Glutamatergic neuron (in vitro differentiated cells): ENCODE measurements at places on chromosomes 16 and 17. TPM values are rescaled to one million over a fixed set of nuclear protein-coding genes. Genes with fewer than 3 reads are reported as not detected.

Gene KCNAB3
- 12.3 TPM for total RNA-seq

Gene CLEC19A
- total RNA-seq: not detected

Gene KRT24
- total RNA-seq: not detected

Gene LGALS9B
- total RNA-seq: not detected

Gene CDC6
- total RNA-seq: 4.7 TPM

Gene OR1A1
- total RNA-seq: not detected

GRCh38 chr17:610276-610675 lies 104.4 kb downstream of the VPS53 start:
- peaks cover 8% of the 10 kb centered on the region for H3K36me3 ChIP-seq
- no peak overlapping the region for H3K4me3 ChIP-seq
- H3K27ac ChIP-seq: no peak overlapping the region
- DNase-seq: no peak

- H3K4me3 ChIP-seq: no peak overlapping the region
- H3K4me1 ChIP-seq: no peaks in the 10 kb centered on the region
- no peak overlapping the region for H3K27ac ChIP-seq
- no peaks in the 10 kb centered on the region for H3K27me3 ChIP-seq
- no peaks in the 10 kb centered on the region for H3K36me3 ChIP-seq
- peak; percentile 45 for DNase-seq
Measured at GRCh38 chr16:15682105-15682570, 32.1 kb downstream of the NDE1 start.

- H3K27me3 ChIP-seq: peaks cover 5% of the 10 kb centered on the region
- no peak for DNase-seq
- no peak overlapping the region for H3K4me3 ChIP-seq
- H3K4me1 ChIP-seq: no peaks in the 10 kb centered on the region
Measured at GRCh38 chr16:23388786-23389185, 64.2 kb downstream of the COG7 start.

GRCh38 chr16:56480776-56481467 lies 29.6 kb downstream of the OGFOD1 start:
- DNase-seq: no peak
- H3K4me3 ChIP-seq: no peak overlapping the region
- peaks cover 2% of the 10 kb centered on the region for H3K4me1 ChIP-seq
- H3K27ac ChIP-seq: no peak overlapping the region
- peaks cover 3% of the 10 kb centered on the region for H3K27me3 ChIP-seq
- H3K36me3 ChIP-seq: no peaks in the 10 kb centered on the region

DNA sequence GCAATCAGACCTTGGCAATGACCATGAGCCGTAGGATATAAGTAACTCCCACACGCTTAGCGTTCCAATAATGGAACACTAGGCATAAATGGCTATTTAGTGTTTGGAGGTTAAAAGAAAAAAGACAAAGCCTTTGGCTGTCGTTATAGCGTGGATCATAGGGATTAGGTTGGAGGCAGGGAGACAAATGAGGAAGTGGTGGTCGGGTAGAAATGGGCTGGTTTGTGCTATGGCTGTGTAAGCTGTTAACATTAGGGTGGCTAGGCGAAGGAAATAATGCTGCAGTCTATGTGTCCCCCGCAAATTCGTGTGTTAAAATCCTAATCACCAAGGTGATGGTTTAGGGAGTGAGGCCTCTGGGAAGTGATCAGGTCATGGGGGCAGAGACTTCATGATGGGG lies 120.4 kb upstream of the IRX6 start:
- H3K4me3 ChIP-seq: no peak overlapping the region
- no peaks in the 10 kb centered on the region for H3K4me1 ChIP-seq
- peaks cover 6% of the 10 kb centered on the region for H3K36me3 ChIP-seq
- H3K27ac ChIP-seq: no peak overlapping the region

- H3K4me3 ChIP-seq: no peak overlapping the region
- H3K4me1 ChIP-seq: peaks cover 8% of the 10 kb centered on the region
- DNase-seq: no peak
- H3K27ac ChIP-seq: peak overlapping the region; percentile 62
- H3K27me3 ChIP-seq: peaks cover 11% of the 10 kb centered on the region
- H3K36me3 ChIP-seq: peaks cover 16% of the 10 kb centered on the region
Measured at GRCh38 chr17:80859002-80859941, 132.4 kb upstream of the CHMP6 start.

- no peak overlapping the region for H3K27ac ChIP-seq
- H3K4me3 ChIP-seq: no peak overlapping the region
- no peak for DNase-seq
- no peaks in the 10 kb centered on the region for H3K36me3 ChIP-seq
- peaks cover 16% of the 10 kb centered on the region for H3K4me1 ChIP-seq
Measured at GRCh38 chr16:75061669-75062068, 54.9 kb downstream of the LDHD start.

GRCh38 chr16:19203374-19203966 lies 35.4 kb downstream of the SYT17 start:
- DNase-seq: no peak
- H3K27me3 ChIP-seq: peaks cover 6% of the 10 kb centered on the region
- no peak overlapping the region for H3K4me3 ChIP-seq
- H3K4me1 ChIP-seq: no peaks in the 10 kb centered on the region
- H3K36me3 ChIP-seq: peaks cover 9% of the 10 kb centered on the region

DNA sequence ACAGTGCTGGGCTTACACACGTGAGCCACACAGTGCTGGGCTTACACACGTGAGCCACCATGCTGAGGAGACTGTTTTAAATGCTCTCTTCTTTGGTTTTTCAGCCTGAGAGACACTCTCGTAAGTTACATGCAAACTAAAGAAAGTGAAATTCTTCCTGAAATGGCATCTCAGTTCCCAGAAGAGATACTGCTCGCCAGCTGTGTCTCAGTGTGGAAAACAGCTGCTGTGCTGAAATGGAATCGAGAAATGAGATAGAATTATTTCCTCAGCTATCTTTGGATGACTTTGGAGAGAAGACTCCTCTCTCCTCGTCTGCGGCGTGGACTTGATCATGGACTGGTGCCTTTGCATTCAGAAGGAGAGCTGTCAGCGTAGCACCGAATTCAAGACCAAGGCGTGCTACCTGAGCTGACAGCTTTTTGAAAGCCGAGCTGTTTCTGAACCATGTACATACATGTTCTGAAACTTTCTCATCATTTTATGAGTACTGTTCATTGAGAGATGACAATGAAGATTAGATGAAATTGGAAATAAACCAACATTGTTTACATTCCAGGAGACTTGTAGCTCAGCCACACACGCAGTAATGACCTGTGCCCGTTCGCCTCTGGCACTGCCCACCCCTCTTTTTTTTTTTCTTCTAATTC lies 21.6 kb upstream of the ENDOV start:
- peaks cover 7% of the 10 kb centered on the region for H3K27me3 ChIP-seq
- no peak overlapping the region for H3K4me3 ChIP-seq
- DNase-seq: no peak
- H3K36me3 ChIP-seq: no peaks in the 10 kb centered on the region
- H3K4me1 ChIP-seq: peaks cover 24% of the 10 kb centered on the region

DNA sequence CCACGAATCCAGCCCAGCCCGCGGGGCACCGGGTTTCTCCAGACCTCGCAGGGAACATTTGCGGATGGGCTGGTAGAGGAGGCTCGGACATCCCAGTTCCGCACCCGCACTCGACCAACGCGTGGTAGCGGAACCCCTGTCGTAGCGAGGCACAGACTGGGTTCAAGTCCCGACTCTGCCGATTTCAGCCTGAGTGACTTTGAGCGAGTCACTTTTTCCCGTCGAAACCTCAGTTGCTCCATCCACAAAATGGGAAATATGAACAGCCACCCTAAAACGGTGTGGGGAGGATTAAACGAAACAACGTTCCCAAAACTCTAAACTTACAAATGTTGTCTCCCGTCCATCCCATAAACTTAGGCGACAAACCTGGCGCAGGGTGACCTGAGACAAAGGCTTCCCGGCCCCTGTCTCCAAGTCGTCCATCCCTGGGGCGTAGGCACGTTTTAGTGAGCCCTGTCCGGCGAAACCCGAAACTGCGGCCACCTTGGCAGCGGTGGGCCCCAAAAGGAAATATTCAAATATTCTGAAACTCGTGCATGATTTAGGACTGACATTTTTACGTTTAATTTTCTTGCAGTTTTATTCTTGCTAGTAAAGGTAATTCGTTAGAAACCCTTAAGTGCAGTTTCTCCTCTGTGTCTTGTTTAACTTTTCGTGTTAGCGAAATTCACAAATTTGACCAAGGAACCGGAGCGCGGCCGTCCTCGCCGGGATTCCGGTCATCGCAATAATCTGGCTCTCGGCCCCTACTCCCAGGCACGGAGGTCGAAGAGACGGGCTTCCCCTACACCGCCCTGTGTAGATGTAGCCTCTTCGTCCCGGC lies 1.9 kb upstream of the MLLT6 start:
- H3K4me1 ChIP-seq: peaks cover 11% of the 10 kb centered on the region
- no peak for DNase-seq
- no peak overlapping the region for H3K27ac ChIP-seq
- peaks cover 33% of the 10 kb centered on the region for H3K27me3 ChIP-seq
- no peaks in the 10 kb centered on the region for H3K36me3 ChIP-seq

DNA sequence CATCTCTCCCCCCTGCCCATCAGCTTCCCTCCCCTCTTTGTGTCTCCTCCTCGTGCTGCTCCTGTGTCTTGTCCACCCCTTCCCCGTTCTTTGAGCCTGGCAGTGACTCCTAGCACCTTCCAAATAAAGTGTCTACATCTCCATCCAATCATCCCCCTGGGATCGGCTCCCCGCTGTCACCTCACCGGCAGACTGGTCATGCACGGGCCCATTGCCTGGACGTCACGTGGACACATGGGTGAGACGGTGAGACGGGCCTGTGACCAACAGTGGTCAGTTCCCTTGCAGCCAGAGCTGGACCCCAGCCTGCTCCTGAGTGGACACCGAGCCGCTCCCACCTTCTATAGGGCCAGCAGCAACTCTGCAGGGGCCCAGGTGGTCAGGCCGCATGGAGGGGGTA lies 46.4 kb downstream of the COTL1 start:
- H3K4me1 ChIP-seq: peaks cover 22% of the 10 kb centered on the region
- no peak overlapping the region for H3K4me3 ChIP-seq
- DNase-seq: no peak
- H3K27me3 ChIP-seq: peaks cover 2% of the 10 kb centered on the region
- H3K27ac ChIP-seq: no peak overlapping the region
- H3K36me3 ChIP-seq: peaks cover 9% of the 10 kb centered on the region

DNA sequence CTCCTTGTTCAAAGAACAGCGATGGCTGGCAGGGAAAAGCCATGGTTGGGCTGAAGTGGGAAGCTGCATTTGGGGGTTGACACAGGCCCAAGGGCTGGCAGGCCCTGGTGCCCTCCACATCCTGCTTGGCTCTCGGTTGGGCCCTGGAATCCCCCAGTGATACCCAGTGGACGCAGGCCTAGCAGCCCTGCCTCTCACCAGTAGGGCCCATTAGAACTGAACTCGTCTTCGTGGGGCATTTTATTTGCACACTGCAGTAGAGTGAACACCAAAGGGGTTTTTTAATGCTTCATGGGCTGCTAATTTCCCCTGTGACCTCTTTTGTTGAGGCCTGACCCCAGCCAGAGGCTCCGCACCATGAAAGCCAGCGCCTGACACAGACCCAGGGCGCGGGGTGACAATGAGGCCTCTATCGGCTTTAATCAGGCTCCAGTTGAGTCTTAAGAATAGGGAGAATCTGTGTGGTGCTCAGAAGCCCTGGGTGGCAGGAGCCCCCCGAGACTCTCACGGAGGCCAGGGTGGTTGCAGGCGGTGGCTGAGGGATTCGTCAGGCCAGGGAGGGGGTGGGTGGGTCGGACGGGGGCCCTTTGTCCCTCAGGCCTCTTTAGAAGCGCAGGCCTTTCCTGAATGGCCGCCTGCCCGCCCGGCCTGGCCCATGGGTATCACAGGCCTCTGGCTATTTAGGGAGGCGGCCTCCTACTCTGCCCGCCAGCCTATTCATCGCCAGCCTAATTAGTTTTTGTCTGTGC lies 199.3 kb downstream of the NTN1 start:
- DNase-seq: no peak
- H3K36me3 ChIP-seq: peaks cover 13% of the 10 kb centered on the region
- no peak overlapping the region for H3K27ac ChIP-seq
- H3K27me3 ChIP-seq: peaks cover 1% of the 10 kb centered on the region

DNA sequence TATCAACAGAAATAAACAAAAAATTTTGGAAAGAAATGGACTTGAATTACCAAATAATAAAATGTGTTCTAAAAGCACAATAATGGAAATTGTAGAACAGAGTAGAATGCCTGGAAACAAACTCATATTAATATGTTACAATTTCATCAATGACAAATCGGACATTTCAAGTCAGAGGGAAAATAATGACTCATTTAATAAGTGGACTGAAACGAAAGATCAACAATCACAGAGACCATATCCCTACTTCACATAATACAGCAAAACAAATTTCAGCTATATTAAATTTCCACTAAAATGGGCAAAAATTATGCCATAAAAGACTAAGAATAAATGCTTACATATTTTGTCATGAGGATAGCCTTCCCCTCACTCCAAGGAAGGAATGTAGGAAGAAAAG lies 25.7 kb downstream of the CDYL2 start:
- no peak for DNase-seq
- no peaks in the 10 kb centered on the region for H3K4me1 ChIP-seq
- H3K27ac ChIP-seq: no peak overlapping the region
- no peak overlapping the region for H3K4me3 ChIP-seq
- H3K36me3 ChIP-seq: peaks cover 23% of the 10 kb centered on the region

DNA sequence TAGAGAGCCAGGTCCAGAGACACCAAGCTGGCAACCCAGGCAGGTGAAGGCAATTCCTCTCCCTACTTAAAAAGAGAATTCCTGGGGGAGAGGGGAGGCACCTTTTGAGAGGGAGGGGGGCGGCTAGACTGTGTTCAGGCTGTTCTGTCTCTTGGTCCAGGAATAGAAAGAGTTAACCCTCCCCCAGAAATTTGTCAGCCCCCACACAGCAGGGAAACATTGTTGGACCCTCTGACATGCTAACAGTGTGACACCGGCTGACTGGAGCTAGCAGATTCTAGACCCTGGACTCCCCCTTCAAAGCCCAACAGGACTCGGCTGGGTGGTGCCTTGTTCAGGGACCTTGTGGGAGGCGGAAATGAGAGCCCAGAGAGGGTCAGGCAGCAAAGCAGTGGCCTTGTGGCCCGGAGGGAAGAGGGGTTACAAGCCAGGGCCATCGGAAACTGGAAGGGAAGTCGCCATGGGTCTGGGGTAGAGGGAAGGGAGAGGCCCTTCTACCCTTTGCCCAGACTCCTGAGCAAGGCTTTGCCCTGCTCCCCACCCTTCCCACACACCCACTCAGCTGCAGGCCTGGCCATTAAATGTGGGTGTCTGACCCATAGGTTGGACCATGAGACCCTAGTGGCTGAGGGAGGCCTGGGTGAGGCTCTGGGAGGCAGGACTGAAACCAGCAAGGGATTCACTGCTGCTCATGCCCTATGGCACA lies 44.6 kb downstream of the RAI1 start:
- peak overlapping the region; percentile 95 for H3K4me3 ChIP-seq
- peaks cover 49% of the 10 kb centered on the region for H3K4me1 ChIP-seq
- no peaks in the 10 kb centered on the region for H3K36me3 ChIP-seq
- DNase-seq: no peak
- peaks cover 23% of the 10 kb centered on the region for H3K27me3 ChIP-seq
- H3K27ac ChIP-seq: peak overlapping the region; percentile 55

GRCh38 chr16:82373976-82374375 lies 204.0 kb upstream of the MPHOSPH6 start:
- peaks cover 3% of the 10 kb centered on the region for H3K27me3 ChIP-seq
- no peaks in the 10 kb centered on the region for H3K36me3 ChIP-seq
- peaks cover 3% of the 10 kb centered on the region for H3K4me1 ChIP-seq
- H3K4me3 ChIP-seq: no peak overlapping the region
- DNase-seq: no peak
